ENCODE measurements at places on chromosomes 1 and 21. TPM values are rescaled to one million over a fixed set of nuclear protein-coding genes. Genes with fewer than 3 reads are reported as not detected.

TCP10L gene
- total RNA-seq, result not detected

GRCh38 chr1:31701091-31701736, 2.6 kb downstream of the COL16A1 start:
- peak; percentile 87 for DNase-seq

TGFB2 gene
- 74.3 TPM for total RNA-seq

- no peak for DNase-seq
Observed at GRCh38 chr1:55512466-55512865, 297.3 kb upstream of the USP24 start.

DNA sequence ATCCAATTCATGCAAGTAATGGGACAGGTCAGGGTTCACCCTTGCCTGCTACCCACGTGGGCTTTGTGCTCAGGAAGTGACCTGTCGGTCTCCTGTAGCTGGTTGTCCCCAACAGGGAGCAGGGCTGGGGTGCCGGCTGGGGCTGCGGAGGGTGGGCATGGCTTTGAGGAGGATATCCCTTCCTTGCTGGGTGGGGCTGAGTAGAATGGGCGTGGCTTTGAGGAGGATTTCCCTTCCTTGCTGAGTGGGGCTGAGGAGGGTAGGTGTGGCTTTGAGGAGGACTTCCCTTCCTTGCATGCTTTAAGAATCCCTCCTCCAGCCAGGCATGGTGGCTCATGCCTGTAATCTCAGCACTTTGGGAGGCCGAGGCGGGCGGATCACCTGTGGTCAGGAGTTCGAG, 151.3 kb downstream of the CLIC6 start:
- no peak for DNase-seq

GRCh38 chr1:184051138-184051484, 419 bp upstream of the TSEN15 start:
- DNase-seq, result no peak

- DNase-seq, result no peak
Observed at GRCh38 chr1:111882559-111882958, 106.9 kb downstream of the KCND3 start.

CHI3L1 gene
- not detected for total RNA-seq

GRCh38 chr1:44296806-44297205, 58.3 kb downstream of the ERI3 start:
- no peak for DNase-seq

DNA sequence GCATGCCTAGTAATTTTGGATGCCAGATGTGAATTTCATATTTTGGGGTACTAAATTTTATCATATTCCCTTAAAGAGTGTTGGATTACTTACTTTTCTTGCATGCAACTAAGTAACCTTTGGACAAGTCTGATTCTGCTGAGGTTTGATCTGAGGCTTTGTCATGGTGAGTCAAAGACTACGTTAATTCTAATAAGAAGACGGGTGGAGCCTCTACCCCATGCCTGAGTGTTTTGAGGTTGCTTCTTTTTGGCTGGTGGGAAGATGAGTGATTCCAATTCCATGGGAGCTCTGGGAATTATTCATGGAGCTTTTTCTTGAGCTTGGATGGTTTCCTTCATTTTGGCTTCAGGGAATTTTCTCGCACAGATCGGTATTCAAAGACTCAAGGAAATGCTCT, 11.6 kb upstream of the PCP4 start:
- DNase-seq, result no peak

DNA sequence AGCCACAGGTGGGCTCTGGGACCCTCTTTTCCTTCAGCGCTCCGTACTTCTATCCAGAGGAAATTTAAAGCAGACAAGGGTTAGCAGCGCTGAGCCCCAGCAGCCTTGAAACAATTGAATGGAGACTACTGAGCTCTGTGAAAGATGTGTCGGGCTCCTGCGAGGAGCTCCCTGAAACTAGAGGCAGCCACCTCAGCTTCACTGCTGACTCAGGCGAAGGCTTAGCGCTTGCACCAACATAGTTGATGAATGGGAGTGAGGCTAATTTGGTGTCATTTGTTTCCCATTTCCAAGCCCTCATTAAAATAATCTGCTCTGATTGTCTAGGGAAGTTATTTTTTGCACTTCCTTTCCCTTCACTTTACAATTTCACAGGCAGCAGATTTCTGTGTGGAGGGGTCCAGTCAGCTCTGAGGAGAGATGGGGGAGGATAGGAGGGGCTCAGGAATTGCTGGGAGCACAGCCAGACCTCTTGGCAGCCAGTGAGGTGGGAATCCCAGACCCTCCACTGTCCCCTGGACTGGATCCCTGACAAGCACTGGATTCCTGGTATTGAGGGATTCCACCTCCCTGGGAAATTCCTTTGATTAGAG, 398.9 kb upstream of the PLXNA2 start:
- DNase-seq, result no peak

GRCh38 chr1:151868486-151868885, 15.0 kb upstream of the THEM5 start:
- no peak for DNase-seq

DNA sequence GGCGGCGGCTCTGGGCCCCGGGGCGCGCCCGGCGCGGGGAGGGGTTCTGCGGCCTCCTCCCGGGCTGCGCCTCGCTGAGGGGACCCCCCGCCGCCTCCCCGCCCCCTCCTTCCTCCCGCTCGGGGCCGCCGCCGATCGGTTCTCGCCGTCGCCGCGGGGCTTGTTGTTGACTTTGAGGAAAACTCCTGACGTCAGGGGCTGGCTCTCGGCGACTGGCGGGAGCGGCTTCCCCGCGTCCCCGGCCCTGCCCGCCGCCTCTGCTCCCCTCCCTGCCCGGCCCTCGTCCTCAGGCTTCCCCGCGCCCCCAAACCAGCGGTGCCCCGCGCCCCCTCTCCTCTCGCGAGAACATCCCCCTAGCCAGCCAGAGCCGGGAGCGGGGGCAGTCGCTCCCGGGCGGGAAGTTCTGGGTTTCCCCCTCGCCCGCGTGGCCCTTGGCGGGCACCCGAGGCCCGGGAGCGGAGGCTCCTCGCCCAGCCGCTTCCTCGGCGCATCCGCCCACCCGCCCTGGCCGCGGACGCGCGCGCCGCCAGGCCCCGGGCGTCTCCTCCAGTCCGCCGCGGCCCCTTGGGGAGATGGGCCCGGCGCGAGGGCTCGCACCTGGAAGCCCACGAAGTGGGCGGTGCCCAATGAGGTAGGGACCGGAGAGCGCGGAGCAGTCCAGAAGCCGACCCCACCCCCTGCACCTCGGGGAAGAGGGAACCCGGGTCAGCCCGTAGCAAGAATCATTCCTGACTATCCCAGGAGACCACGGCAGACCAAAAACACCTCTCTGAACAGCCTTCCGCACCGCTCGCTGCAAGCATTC, 611 bp upstream of the AKT3 start:
- DNase-seq, result peak; percentile 92

DNA sequence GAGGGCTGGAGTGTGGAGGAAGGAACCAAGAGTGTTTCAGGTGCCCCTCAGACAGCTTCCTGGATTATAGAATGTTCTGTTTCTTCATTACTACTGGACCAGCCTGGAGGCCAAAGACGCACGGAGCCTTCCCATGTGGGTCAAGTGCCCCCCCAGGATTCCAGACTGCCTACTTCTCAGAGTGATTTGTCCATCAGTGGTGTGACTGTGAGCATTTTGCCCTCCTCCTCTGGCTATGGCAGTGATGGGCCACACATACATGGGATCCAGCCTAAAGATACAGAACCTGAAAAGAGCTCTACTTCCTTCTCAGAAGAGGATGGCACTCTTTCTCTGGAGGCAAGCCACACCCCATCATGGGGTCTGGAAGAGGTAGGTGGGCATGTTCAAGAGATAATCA, 64.9 kb downstream of the MACF1 start:
- no peak for DNase-seq

DNA sequence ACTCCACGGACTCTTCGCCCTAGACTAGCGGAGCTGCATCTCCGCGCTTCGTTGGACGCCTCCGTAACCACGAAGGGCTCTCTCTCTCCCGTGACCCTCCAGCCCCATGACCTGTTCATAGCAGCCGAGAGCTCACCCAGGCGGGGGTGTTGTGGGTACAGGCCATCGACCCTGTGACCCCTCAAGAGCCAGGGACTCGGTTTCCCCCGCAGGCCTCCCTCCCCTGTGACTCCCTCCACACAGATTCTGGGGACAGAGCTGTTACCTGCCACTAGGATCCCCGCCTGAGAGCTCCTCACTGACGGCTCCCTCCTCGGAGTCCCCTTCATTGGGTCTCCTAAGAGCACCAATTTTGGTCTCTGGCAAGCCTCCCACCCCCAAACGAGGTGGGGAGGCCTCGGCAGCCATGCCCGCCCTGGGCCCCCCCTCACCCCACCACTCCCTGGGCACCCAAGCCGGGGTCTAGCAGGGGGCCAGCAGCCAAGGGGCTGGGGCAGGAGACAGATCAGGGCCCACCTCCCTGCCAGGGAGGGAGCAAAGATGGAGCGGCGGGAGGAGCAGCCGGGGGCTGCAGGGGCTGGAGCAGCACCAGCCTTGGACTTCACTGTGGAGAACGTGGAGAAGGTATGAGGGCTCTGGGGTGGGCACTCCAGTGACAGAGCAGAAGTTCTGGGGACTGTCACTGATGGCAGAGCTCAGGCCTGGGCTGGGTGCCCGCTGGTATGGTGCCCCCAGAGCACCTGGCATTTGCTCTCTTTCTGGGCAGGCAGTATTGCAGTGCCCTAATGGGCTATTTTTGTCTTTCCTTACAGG, 517 bp downstream of the IPO13 start:
- DNase-seq, result no peak

- no peak for DNase-seq
Observed at GRCh38 chr1:40665335-40666171, at the start of gene RIMS3. RIMS3 (minus strand) TSS chr1:40665682; CDS start chr1:40641925, 23,757 bp downstream.

GRCh38 chr1:41670217-41670957, 185.9 kb upstream of the EDN2 start:
- DNase-seq, result peak; percentile 57

- DNase-seq, result no peak
Observed at GRCh38 chr21:34640858-34641257, 25.9 kb upstream of the RCAN1 start.

- DNase-seq, result no peak
Observed at GRCh38 chr1:172515436-172515835, 17.5 kb upstream of the SUCO start.

- DNase-seq, result no peak
Observed at GRCh38 chr1:24341260-24341659, 22.1 kb downstream of the GRHL3 start.

DNA sequence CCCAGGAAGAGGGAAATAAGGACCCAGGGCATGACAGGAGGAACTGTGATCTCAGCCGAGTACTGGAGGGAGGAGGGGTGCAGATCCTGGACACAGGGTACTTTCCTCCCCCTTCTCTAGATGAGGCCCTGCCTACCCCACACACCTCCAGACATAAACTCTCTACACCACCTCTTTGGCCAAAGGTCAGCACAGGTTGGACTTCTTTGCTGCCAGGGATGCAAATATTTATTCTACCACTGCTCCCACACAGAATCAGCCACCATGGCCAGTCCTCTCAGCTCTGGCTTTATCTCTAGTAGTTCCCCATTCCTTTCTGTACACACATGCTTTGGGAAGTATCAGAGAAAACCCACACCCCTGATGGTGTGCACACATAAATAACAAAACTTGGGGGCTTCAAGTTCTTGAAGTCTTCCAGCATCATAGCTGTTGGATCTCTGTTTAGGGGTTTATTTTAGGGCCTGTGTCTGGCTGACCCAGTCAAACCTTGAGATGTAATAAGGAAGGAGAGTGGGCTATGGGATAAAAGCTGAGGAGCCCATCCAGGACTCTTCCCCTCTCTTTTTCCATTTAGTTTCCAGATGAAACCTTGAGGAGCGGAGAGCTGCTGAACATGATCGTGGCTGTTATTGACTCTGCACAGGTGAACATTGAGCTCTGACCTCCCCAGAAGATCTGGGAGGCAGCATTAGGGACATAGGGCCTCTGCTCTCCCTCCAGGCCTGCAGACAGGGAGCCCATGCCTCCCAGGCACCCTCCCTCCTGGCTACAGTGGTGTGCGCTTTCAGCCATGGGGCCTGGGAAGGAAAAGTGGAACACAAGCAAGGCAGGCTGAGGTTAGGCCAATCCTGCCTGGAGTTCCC, 6.7 kb upstream of the SLC27A3 start:
- no peak for DNase-seq

EPS8L3 gene
- total RNA-seq, result 1.2 TPM

TIMM17A gene
- total RNA-seq, result 60.4 TPM

GRCh38 chr1:21706151-21706835, 37.1 kb upstream of the RAP1GAP start:
- no peak for DNase-seq

- DNase-seq, result no peak
Observed at GRCh38 chr1:187817782-187818181, 989.0 kb downstream of the PLA2G4A start.

DNA sequence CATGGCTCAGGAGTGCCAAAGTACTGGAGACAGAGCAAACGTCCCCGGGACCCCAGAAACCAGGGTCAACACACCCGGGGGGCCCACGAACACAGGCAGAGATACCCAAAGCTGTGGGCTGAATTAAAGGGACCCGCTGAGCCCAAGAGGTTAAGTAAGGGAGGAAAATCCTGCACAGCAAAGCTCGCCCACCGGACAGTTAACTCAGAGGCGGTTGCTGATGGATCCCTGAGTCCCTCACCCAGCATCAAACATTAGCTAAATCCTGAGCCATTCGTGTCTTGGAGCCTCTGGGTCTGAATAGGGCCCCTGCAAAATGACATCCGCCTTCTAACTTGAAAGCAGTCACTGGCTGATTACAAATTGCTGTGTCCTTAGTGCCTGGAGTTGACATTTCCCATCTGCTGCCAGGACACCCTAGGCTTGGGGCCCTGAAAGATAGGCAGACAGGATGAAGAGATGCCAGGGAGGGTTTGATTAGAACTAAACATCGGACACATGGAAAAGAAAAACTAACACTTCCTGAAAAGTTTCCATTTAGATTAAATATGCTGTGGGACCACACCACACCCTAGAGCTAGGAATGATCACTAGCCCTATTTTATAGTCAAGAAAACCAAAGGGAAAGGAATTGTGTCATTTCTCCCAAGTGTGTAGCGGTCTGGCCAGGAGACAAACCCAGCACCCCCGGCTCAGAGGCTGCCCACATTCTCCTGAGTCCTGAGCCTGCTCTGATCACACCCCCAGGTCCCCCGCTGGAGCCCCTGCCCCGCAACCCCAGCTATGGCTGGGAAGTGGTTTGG, 239.3 kb downstream of the NPHP4 start:
- no peak for DNase-seq

- no peak for DNase-seq
Observed at GRCh38 chr1:89199525-89200031, 836 bp upstream of the GBP4 start.

KRTAP21-2 gene
- total RNA-seq, result not detected

SLC35F3 gene
- total RNA-seq, result 6.1 TPM

DNA sequence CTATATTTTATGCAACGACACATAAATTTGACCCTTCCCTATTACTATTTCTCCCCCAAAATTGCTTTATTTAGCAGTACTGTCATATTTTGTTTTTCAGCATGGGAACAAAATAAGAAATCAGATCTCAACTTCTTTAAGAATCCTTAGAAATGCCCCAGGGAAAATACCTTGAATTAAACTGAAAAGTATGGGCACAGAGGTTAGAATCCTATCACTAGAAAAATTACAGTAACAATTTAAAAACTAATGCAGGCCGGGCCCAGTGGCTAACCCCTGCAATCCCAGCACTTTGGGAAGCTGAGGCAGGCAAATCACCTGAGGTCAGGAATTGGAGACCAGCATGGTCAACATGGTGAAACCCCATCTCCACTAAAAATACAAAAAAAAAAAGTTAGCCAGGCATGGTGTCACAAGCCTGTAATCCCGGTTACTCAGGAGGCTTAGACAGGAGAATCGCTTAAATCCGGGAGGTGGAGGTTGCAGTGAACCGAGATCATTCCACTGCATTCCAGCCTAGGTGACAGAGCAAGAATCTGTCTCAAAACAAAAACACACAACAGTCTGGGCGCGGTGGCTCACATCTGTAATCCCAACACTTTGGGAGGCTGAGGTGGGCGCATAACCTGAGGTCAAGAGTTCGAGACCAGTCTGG, 51.4 kb downstream of the GNB1 start:
- no peak for DNase-seq
